ENCODE measurements at places on chromosomes 2 and 18.

GRCh38 chr2:25090801-25091200 is 48.9 kb downstream of the EFR3B start:
- DNase-seq = no peak

DNA sequence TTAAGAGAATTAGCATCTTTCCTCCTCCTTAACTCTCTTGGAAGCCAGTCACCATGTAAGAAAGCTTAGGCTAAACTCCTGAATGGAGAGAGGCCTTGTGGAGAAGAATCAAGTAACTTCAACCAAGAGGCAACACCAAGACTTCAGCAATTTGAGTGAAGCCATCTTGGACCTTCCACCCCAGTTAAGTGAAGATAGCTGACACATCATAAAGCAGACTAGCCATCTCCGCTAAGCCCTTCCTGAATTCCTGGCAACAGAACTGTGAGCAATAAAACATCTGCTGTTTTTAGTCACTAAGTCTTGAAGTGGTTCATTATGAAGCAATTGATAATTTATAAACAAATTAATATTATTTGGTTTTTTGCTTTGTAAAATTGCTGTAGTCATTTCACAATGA is 1.5 kb upstream of the ZNF397 start:
- no peak for DNase-seq

DNA sequence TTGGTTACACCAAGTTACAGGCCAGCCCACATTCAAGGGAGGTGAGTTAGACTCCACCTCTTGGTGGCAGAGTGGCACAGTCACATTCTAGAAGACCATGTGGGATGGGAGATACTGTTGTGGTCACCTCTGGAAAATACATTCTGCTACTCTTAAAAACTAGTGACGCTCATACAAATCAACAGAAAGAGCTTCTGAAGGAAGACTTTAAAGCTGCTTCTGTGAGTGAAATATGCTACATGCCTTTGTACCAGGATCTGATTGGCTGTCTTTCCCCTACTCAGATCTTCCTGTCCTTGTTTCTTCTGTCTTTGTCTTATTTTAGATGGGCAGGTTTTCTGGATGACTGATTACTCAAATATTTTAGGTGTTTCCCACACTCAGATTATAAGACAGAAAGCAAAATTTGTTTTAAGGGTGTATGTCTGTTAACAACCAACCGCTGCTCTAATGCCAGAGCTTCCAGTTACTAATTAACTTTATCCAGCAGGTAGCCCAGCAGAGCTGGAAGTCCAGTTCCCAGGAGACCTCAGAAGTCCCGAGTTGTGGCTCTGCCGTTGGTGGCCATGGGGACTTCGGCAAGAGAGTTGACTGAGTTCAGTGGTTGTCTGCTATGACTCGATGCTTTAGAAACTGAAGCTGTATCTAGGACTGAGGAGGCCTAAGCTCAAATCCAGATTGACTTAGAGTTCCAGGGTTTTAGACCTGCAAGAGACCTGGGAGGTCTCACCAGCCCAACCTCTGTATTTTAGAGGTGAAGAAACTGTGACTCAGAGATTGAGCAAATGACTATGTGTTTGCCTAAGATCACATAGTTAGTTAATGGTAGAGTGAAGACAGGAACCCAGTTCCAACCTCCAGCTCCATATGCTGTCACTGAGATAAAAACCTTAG is 7.4 kb downstream of the IL1R2 start:
- no peak for DNase-seq

GRCh38 chr2:65263262-65263661 is 35.6 kb downstream of the ACTR2 start:
- no peak for DNase-seq

- DNase-seq = no peak
Observed at GRCh38 chr2:191297033-191297432, 51.8 kb downstream of the MYO1B start.

- no peak for DNase-seq
Observed at GRCh38 chr2:121608967-121609366, 40.3 kb downstream of the CLASP1 start.

- DNase-seq = no peak
Observed at GRCh38 chr2:176155356-176156044, 1.6 kb upstream of the HOXD3 start.
